Activated naive CD8-positive, alpha-beta T cell treated with anti-CD3 and anti-CD28 coated beads for 36 hours (primary cell): ENCODE measurements at places on chromosomes 6 and 20. TPM values are rescaled to one million over a fixed set of nuclear protein-coding genes. Genes with fewer than 3 reads are reported as not detected.

DNA sequence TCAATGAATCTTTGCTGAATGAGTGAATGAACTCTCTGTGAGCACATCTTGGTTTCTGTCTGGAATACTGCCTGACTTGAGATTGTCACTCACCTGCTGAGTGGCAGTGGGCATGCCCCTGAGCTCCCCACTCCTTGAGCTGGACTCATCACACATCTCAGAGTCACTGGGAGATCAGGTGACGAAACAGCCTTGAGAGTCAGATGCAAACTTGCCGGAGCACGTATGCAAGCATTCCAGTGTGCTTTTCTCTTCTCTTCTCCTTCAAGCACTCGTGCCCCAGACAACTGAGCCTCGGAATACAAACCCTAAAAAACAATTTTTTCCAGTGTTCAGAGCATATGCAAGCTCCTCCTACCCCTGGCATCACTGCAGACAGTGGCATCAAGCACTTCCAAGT lies 9.4 kb upstream of the BMP7 start:
- no peak overlapping the region for H3K4me3 ChIP-seq
- H3K4me1 ChIP-seq = no peaks in the 10 kb centered on the region
- H3K27me3 ChIP-seq = peaks cover 19% of the 10 kb centered on the region

GRCh38 chr20:19110285-19110684 lies 102.2 kb upstream of the SLC24A3 start:
- H3K27me3 ChIP-seq = no peaks in the 10 kb centered on the region
- no peaks in the 10 kb centered on the region for H3K4me1 ChIP-seq
- DNase-seq = no peak
- no peaks in the 10 kb centered on the region for H3K36me3 ChIP-seq
- H3K4me3 ChIP-seq = no peak overlapping the region
- no peak overlapping the region for H3K27ac ChIP-seq

DNA sequence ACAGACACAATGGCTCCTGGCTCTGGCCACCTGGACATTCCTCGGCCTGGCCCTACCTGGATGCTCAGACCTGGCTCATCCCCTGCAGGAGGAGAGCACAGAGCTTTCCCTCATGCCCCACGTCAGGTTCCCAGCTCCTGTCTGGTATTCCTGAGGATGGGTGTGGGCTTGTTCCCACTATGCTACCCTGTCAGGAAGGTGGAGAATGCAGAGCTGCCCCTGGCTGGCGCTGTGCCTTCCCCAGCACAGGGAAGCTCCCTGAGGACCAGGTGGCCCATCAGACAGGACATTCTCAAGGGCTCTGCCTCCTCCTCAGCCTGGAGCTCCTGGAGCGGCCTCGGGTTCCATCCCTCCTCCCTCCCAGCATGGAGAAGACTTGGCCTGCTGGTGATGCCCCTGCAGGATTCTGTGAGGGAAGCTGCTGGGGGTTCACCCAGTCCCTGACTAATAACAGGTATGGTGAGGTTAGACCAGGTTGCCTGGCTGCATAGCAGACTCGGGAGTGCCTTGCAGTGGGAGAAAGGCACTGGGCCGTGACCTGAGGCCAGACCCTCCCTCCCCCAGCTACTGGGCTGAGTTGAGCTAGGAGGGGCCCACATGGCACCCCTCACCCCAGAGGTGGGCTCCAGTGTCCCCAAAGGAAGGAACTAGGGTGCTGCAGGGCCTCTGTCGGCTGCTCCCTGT lies 156.0 kb upstream of the MLN start:
- no peak overlapping the region for H3K4me3 ChIP-seq
- DNase-seq = no peak
- no peaks in the 10 kb centered on the region for H3K4me1 ChIP-seq
- H3K36me3 ChIP-seq = no peaks in the 10 kb centered on the region
- H3K27ac ChIP-seq = no peak overlapping the region

- H3K4me1 ChIP-seq = peaks cover 35% of the 10 kb centered on the region
- H3K4me3 ChIP-seq = no peak overlapping the region
- H3K27me3 ChIP-seq = no peaks in the 10 kb centered on the region
- no peak for DNase-seq
These were observed 37.0 kb downstream of the NFATC2 start for GRCh38 chr20:51505566-51505965.

GRCh38 chr6:69846770-69847491 lies 19.4 kb upstream of the COL19A1 start:
- no peak overlapping the region for H3K4me3 ChIP-seq
- H3K27ac ChIP-seq = no peak overlapping the region
- H3K4me1 ChIP-seq = no peaks in the 10 kb centered on the region
- DNase-seq = no peak

- H3K27me3 ChIP-seq = peaks cover 31% of the 10 kb centered on the region
- no peak for DNase-seq
- no peak overlapping the region for H3K27ac ChIP-seq
- no peaks in the 10 kb centered on the region for H3K36me3 ChIP-seq
These were observed 50.9 kb downstream of the TRMT6 start for GRCh38 chr20:5899444-5899843.

DNA sequence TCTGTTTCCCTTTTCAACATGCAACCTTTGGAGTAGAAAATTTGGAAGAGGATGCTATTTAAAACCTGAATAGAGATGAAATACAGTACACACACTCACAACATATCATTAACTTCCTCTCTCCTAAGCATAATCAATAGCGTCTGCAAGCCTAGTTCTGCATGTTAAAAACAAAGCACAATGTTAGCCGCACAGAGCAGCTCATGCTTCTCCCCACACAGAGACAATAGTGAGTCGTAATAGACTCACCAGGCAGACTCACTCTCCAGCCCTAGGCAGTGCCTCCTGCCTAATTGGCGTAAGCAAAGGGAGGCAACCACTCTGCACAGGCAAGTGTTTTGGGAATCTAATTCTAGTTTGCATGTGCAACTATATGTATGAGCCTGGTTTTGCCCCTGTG lies 45.8 kb upstream of the ARID1B start:
- peaks cover 2% of the 10 kb centered on the region for H3K4me1 ChIP-seq
- DNase-seq = no peak
- no peak overlapping the region for H3K4me3 ChIP-seq
- H3K36me3 ChIP-seq = no peaks in the 10 kb centered on the region
- H3K27me3 ChIP-seq = no peaks in the 10 kb centered on the region

- H3K4me3 ChIP-seq = no peak overlapping the region
- no peak for DNase-seq
- H3K4me1 ChIP-seq = peaks cover 16% of the 10 kb centered on the region
- no peak overlapping the region for H3K27ac ChIP-seq
These were observed 100.9 kb upstream of the PRDM1 start for GRCh38 chr6:105985098-105985815.

DNA sequence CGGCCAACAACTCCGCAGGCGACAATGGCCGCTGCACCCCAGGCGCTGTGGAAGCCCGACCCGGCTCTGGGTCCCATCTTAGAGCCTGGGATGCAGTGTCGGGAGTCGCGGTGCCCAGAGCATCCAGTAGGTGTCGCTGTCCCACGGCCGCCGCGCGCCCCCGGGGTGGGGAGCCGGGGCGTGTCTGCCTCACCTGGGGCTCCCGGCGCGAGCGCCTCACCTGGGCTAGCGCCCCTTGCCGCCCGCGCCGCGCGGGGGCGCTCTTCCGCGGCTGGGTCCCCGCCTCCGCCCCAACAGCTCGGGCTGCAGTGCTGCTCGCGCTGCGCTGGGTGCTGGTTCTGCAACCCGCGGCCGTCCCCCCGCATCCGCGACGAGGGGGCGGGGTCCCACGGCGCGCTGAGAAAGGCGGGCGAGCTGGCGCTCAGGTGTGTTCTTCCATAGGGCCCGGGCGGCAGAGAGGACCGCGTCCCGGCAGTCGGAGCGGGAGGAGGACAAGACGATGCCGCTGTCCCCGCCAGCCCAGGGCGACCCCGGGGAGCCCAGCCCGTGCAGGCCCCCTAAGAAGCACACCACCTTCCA lies at the start of gene CRYBG1:
CRYBG1 (plus strand) TSS at position 308 of the 579 bp plus-strand sequence; CDS start at position 500, 192 bp downstream.
- H3K27ac ChIP-seq = no peak within 1 kb of the TSS
- peak; percentile 76 for DNase-seq
- peak within 1 kb of the TSS; percentile 77 for H3K4me3 ChIP-seq
- no peaks in the 10 kb centered on the region for H3K36me3 ChIP-seq

- H3K27me3 ChIP-seq = no peaks in the 10 kb centered on the region
- no peak for DNase-seq
- no peaks in the 10 kb centered on the region for H3K4me1 ChIP-seq
- no peaks in the 10 kb centered on the region for H3K36me3 ChIP-seq
- H3K4me3 ChIP-seq = no peak overlapping the region
These were observed 11.4 kb downstream of the PPIL6 start for GRCh38 chr6:109428889-109429477.

- no peak overlapping the region for H3K27ac ChIP-seq
- no peaks in the 10 kb centered on the region for H3K4me1 ChIP-seq
- no peak for DNase-seq
- peaks cover 7% of the 10 kb centered on the region for H3K27me3 ChIP-seq
- H3K4me3 ChIP-seq = no peak overlapping the region
- H3K36me3 ChIP-seq = no peaks in the 10 kb centered on the region
These were observed 81.8 kb downstream of the LCA5 start for GRCh38 chr6:79455446-79455845.

Gene MEI4
- total RNA-seq = not detected

DNA sequence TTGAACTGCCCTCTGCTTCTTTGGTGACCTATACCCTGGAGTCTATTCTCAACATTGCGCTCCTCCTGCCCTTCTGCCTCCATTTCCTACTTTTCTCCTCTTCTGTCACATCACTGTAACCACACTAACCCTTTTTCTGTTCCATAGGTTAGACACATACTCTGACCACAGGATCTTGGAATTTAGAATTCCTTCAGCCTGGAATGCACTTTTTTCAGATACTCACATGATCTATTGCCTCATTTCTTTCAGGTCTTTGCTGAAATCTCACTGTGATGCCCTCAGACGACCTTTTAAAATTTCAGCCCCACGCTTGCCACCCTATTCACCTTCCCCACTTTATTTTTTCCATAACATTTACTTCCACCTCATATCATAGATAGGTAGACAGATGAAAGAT lies 5.1 kb downstream of the VNN1 start:
- DNase-seq = no peak
- H3K27ac ChIP-seq = no peak overlapping the region
- no peak overlapping the region for H3K4me3 ChIP-seq
- no peaks in the 10 kb centered on the region for H3K4me1 ChIP-seq
- H3K36me3 ChIP-seq = no peaks in the 10 kb centered on the region

GRCh38 chr6:38797391-38797790 lies 82.3 kb downstream of the DNAH8 start:
- H3K36me3 ChIP-seq = no peaks in the 10 kb centered on the region
- H3K27ac ChIP-seq = no peak overlapping the region
- no peak overlapping the region for H3K4me3 ChIP-seq
- peaks cover 52% of the 10 kb centered on the region for H3K27me3 ChIP-seq

Gene LINC00237
- not detected for total RNA-seq

Gene APCDD1L
- total RNA-seq = not detected
